ENCODE measurements at places on chromosomes 5 and 9.

DNA sequence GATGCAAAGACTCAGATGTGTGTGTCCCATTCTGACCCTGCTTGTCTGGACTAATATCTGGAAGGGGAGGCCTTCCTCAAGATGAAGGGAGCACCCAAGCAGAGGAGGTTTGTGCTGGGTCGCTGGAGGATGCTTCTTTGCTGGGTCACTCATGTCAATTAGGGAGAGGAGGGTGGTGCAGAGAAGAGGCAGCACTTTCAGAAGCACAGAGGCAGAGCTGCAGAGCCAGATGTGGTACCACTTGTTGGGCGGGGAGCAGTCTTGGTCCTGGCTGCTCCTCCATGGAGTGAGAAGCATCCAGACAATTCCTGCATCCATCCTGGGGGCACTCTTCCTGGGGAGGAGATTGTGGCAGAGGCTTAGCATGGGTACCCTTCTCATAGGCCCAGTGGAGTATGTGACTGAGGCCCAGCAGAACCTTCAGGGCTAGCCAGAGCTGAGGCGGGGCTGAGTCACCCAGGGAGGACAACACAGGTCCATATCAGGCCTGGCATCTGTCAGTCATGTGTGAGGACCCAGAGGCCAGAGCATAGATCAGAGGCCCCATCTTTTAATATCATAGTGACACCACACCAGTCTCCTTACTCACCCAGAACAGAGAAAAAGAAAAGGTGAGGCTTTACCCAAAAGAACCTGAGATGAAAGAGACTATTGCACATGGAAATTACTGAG lies 59.8 kb downstream of the TNFSF15 start:
- DNase-seq, result no peak

DNA sequence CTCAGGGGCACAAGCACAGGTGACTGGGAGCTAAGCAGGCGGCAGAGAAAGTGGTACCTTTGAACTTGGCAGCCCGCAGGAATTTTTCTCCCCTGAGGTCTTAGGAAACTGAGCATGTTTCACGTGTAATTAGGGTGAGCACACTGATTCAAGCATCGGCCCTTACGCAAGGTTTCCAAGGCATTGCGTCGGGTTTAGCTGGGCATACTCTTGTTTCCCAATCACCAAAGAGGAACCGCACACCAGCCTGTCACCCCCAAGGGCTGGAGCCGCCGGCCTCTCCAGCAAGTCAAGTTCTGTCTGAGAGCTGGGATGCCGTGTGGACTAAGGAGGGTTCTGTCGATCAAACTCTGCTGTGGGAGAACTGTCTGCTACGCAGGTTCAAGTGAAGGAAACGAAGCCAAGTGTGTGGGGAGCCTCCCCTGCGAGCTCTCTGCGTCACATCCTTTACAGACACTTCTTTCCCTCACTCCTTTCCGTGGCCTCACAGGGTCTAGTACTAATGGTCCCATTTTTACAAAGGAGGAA lies 53.0 kb downstream of the ERGIC1 start:
- no peak for DNase-seq

GRCh38 chr9:70581955-70582350 lies 167.5 kb upstream of the KLF9 start:
- DNase-seq, result no peak

DNA sequence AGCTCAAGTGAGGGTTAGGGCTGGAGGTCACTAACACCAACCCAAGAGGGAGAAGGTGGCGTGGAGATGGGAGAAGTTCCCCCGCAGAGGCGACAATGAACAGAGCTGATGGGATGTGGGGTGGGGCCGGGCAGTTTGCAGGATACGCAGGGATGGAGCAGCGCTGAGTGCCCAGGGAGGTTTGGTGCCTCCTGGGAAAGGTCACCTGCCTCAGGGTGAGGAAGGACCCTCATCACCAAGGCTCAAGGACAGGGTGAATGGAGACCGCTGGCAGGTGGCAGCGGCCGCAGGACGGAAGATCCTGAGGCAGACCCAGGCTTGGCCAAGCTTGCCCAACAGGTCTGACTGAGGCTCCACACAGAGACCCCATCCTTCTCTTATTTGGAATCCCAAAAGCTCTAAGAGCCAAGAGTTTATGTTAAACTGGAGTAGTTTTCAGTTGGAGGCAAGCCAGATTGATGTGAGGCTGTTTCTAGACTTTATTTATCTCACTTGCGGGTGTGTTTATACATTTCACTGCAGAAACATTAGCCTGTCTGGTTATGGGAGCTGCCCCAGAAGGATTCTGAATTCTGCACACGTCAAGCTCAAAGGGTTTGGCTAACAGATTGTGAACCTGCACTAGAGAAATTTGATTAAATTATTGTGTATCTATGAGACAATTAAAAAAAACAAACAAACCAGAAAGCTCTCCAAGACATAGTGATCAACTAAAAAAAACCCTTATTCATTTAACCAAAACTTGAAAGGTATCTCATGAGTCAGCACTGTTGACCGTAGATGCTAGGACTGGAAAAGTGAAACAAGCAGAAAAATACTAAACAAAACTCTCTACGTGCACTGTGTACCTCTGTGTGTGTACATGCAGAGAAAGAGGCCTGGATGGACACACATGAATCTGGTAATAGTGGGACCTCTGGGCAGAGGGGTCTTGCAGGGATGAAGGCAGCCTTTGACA lies 146.2 kb upstream of the PHYKPL start:
- no peak for DNase-seq

Measured in hypothalamus (tissue), 51 donors.